ENCODE measurements at places on chromosomes 11 and 22.

DNA sequence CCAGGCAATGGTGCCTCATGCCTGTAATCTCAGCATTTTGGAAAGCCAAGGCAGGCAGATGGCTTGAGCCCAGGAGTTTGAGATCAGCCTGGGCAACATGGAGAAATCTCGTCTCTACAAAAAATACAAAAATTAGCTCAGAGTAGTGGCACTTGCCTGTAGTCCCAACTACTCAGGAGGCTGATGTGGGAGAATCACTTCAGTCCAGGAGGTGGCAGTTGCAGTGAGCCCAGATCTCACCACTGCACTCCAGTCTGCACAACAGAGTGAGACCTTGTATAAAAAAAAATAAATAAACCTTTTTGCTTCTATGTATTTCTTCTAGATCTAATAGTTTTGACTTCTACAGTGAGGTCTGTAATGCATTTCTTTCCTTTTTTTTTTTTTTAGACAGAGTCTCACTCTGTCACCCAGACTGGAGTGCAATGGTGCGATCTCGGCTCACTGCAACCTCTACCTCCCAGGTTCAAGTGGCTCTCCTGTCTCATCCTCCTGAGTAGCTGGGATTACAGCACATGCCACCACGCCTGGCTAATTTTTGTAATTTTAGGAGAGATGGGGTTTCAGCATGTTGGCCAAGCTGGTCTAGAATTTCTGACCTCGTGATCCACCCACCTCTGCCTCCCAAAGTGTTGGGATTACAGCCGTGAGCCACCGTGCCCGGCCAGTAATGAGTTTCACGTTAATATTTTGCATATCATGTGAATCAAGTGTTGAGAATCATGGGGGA is 18.1 kb upstream of the RDX start:
- DNase-seq: no peak

- DNase-seq: peak; percentile 30
Measured at GRCh38 chr11:3104961-3105790, 48.0 kb upstream of the CARS1 start.

DNA sequence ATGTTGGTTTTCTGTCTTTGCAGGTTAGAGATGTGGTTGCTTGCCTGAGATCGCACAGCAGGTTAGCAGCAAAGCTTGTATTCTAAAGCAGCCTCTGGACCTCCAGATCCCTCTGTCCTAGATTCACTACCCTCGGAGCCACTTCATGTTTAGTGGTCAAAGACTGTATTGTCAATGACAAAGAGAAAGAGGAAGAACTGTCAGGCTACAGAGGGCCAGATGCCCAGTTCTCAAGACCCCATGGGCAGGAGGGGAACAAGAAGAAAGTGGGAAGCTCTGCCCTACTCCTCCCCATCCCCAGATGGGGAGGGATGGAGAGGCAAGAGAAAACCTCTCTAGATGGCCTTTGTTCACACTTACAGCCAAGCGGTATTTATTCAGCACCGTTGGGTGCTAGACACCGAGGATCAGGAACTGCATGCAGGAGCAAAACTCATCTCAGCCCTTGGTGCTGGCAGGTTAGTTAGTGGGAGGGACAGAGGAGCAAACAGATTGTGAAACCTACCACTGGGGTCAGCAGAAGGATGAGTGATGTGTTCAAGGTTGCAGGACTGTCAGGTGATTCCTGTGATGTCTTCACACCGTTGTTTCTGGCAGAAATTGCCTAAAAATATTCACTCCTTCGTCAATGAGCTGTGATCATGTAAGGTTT is 38.3 kb upstream of the PTPRJ start:
- no peak for DNase-seq

DNA sequence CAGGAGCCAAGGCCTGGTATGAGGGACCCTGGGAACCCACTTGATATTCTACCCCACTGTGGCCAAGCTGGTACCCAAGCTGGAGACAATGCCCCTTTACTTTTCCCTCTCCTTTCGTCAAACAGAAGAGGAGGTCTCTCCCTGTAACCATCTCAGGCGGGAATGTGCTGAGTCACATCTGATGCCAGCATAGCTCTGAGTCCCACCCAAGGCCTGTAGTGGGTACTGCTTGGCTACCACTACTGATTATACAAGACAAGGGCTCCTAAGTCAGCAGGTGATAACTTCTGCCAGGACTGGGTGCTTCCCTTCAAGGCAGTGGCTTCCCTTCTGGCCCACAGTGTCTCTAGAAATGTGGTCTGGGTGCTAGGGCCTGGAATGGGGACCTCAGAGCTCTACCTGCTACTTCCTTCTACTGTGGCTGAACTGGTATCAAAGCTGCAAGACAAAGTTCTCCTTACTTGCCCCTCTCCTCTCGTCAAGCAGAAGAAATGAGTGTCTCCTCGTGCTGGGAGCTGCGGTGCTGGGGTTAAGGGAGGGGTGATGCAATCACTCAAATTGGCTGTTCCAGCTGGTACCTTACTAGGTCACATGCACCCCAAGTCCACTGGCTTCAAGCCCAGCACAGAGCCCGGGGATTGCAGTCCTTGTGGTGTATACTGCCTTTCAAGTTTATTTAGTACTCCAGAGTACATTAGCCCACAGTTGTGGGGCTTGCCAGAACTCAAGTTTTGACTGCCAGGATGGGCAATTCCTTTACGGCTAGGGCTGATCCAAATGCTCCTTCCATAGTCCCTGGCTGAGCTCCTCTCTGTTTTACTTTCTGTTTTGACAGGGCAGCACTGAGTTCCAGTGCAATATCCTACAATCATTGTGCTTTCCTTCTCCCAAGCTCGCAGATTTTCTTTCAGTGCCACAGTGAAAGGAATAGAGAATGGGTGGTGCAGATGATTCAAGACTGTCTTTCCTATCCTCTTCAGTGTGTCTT is 419.7 kb upstream of the CNTN5 start:
- DNase-seq: no peak

- DNase-seq: no peak
Measured at GRCh38 chr11:124499711-124500110, 43.7 kb downstream of the OR8B12 start.

DNA sequence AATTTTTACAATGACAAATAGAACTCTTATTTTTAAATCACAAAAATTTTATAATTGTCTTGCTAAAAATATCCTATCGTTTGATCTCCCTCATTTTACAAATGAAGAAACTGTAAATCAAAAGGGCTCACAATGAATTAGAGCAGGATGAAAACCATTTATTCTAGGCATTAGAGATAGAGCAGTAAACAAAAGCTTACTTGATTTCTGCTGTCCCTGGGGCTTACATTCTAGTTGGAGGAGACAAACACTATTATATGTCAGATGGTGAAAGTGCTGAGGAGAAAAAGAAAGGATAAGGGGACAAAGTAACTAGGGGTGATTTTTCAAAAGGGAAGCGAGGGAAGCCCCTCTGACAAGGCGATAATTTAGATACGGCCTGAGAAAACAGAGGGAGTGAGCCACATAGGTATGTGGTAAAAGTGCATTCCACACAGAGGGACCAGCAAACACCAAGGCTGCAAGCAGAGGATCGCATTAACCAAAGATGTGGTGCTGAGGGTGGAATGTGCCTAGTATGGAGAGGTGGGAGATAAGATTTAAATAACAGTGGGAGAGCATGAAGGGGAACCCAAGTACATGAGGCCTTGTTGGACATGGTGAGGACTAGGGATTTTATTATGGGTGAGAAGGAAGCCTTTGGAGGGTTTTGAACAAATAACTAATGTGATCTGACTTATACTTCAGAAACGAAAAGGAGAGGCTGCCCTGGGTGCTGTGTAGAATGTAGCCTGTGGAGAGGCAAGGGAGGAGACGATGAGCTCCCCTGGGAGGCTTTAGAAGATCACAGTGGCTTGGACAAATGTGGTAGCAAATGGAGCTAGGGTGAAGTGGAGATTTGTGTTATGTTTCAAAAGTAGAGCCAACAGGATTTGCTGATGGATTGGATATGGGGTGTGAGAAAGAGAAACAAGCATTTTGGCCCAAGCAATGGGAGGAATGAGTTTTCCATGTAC is 62.1 kb downstream of the PDHX start:
- no peak for DNase-seq

DNA sequence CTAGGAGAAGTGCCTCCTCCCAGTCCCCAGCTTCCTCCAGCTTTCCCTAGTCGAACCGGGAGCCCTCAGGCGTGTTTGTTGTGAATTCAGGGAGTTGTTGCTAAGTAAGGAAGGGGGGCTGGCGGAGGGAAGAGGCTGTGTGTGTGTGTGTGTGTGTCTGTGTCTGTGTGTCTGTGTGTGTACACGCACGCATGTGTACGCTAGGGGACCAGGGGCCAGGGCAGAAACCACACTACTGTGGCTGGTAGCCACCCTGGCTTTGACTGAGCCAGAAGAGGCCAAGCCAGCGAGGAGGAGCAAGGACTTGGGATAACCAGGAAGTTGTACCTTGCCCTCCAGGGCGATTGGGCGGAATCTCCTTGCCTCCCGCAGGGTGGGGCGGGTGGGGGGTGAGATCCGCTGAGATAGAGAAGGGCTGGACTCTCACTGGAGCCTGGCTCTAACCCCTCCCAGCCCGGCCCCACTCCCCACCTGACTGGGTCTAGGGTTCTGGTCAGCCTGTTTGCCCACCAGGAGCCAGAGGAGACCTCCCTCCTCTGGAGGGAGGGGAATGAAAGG is 7.5 kb downstream of the BCL9L start:
- DNase-seq: peak; percentile 79

DNA sequence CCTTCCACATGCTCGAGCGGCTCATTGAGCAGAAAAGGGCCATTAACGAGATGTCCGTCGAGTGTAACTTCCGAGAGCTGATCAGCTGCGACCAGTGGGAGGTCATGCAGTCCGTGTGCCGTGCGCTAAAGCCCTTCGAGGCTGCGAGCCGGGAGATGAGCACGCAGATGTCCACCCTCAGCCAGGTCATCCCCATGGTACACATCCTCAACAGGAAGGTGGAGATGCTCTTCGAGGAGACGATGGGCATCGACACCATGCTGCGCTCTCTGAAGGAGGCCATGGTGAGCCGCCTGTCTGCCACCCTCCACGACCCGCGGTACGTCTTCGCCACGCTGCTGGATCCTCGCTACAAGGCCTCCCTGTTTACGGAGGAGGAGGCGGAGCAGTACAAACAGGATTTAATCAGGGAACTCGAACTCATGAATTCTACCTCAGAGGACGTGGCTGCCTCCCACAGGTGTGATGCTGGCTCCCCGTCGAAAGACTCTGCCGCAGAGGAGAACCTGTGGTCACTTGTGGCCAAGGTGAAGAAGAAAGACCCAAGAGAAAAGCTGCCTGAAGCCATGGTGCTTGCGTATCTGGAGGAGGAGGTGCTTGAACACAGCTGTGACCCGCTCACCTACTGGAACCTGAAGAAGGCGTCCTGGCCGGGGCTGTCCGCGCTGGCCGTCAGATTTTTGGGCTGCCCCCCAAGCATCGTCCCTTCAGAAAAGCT is 31.7 kb downstream of the ALG12 start:
- DNase-seq: no peak

DNA sequence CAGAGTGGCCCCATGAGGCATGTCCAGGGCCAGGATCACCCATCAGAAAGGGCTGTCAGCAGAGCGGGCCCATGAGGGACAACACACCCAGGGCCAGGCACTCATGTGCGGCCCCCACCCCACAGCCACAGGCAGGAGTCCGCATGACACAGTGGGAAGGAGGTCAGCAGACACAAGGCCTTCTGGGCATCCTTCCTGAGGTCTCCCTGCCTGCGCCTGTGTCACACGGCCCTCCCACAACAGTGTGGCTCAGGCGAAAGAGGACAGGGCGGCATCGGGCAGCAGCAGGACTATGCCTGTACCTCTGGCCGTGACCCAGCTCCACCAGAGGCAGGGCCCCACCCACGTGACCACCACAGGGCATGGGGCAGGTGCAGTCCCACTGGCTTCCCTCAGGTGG is 27.1 kb downstream of the CHID1 start:
- no peak for DNase-seq

DNA sequence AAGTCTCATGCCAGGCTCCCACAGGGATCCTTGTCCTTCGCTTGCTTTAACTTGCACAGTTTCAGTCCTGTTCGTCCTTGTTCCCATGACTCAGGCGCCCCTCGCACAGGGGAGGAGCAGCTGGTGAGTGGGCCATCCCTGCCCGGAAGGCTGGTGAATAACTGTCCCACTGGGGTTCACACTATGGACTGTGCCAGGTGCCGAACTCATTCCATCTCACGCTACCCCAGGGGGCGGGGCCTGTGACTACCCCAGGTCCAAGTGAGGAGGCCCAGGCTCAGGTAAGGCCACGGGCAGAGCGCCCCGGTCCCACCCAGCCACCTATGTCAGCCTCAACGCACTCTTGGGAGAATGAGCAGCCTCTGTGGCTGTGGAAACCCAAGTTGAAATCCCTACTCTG is 7.2 kb upstream of the CARD10 start:
- DNase-seq: no peak

- DNase-seq: no peak
Measured at GRCh38 chr11:31827455-31828206, 16.5 kb upstream of the PAX6 start.

- no peak for DNase-seq
Measured at GRCh38 chr22:47619631-47620030, 857.2 kb downstream of the TBC1D22A start.

GRCh38 chr11:27215471-27216269 is 147.3 kb downstream of the CCDC34 start:
- DNase-seq: no peak

GRCh38 chr22:21766691-21767462 is 31.3 kb upstream of the YPEL1 start:
- peak; percentile 82 for DNase-seq

DNA sequence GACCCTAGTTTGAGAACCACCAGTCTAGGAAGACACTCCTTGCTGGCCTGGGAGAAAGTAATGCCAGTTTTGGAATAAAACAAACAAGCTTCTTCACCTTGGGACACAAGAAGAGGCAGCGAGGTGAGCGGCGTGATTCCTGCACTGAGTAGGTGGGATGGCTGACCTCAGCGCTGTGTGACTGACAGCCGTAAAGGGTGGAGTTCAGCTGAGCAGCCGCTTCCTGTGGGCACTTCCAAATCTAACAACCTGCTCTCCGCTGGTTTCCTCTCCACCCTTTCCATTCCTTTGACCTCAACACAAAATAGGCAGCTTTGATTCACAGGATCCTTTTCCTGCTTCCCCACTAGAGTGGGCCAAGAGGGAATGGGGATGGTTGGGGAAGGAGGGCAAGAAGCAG is 45.8 kb downstream of the PC start:
- no peak for DNase-seq

DNA sequence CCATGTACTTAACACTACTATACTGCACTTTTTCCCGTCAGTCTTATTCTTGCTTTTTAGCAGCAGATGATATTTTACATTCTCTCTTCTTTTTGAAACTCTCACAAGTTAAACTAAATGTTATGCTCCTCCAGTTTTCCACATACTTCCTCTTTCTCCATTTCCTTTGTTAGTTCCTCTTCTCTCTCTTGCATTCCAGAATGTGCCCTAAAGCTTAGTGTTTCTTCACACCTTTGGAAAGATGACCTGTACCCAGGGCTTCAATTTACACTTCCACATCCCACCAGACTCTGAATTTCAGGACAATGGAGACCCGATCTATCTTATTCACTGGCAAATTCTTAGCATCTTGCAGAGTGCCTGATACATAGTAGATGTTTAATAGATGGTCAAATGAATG is 51.8 kb downstream of the APIP start:
- DNase-seq: no peak
